ENCODE measurements at places on chromosomes 5 and 9.

DNA sequence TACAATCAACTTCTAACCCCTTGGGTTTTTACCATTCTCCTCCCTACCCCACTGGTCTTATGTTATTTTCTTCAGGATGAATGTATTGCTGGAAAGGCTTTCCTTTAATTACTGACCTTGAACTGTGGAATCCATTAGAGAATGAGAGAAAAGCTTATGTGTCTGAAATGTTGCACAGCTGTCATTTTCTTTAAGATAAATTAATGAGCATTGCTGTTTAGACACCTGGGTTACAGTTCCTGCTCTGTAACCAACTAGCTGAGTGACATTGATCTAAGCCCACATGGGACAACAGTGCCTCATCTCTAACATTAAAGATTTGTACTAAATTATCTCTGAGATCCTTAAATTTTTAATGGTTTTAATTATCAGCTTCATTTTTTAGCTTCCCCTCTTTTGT, 507.0 kb downstream of the TAF11L14 start:
- no peak for DNase-seq

DNA sequence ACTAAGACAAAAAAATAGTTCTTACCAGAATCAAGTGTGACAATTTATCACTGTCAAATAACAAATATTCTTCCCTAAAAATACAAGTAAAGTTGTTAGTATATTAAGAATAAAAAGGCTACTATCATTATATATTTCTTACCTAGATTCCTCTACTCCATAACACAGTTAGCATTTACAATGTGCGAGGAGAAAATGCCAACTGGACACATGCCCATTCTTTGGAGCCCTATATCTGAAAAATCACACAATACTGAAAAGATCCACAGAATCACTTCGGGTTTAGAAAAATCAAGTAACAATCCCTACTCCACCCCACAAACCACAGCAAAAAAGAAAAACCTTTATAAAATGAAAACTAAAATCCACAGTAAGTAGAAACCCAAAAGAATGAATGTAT, 70.9 kb downstream of the PKD2L2 start:
- DNase-seq, result no peak

DNA sequence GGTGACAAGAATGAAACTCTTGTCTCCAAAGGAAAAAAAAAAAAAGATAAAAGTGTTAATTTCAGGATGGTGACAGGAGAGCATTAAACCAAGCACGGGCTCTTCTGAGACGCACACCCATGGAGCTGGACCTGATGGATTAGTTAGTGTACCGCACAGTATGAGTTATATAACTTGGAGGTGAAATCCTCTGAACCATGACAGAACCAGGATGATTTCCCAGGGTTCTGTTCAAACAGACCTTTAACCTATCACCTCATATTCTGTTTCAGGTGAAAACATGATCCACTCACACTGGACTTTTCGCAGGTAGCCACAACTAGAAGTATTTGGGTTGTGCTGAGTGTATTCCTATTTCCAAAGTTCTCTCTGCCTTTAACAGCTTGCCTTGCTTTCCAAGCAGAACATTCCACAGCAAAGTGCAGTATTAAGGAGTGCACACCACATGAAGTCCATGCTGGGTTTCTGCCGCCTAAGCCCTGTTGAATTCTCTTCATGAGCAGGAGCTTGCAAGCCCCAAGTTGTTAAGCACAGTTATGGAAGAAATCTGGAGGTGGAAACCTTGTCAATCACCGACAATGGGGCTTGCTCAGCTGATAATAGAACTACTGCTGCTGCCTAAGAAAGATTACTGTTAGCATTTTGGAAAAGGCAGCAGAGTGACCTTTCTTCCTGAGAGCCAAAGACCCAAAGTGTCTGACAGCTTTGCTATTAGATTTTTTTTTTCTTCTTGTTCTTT, 461.7 kb downstream of the TLE1 start:
- DNase-seq, result no peak

- no peak for DNase-seq
Measured at GRCh38 chr5:154193283-154193682, 2.8 kb downstream of the GALNT10 start.

DNA sequence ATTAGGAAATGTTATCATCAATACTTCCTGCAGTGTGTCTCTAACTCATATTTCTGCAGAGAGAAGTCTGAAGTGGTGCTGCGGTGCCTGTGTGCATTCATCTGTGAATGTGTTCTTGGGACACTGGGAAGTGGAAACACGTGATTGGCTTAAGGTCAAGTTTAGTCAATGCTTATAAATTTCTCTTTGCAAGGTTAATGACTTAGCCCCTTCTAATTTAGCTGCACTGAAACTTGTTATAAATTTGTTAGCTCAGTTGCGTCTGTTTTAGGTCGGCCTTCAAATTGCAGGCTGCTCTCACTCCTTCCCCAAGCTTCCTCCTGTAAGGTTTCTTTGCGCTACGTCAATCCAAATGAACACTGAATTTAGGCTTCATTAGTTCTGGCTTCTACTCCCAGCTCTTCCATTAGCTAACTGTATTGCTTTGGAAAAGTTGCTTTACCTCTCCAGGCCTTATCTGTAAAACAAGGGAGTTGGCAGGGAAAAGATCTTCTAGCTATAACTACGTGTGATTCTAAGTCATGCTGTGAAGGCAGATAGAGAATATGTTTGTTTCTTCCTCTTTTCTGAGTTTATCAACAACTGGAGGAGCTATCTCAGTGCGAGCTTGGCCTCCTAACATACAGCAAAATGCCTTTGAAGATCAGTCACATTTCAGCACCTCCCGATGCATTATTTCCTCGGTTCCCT, 341.8 kb downstream of the NFIB start:
- no peak for DNase-seq

- DNase-seq, result peak; percentile 15
Measured at GRCh38 chr9:22147813-22148527, 138.9 kb upstream of the CDKN2B start.

DNA sequence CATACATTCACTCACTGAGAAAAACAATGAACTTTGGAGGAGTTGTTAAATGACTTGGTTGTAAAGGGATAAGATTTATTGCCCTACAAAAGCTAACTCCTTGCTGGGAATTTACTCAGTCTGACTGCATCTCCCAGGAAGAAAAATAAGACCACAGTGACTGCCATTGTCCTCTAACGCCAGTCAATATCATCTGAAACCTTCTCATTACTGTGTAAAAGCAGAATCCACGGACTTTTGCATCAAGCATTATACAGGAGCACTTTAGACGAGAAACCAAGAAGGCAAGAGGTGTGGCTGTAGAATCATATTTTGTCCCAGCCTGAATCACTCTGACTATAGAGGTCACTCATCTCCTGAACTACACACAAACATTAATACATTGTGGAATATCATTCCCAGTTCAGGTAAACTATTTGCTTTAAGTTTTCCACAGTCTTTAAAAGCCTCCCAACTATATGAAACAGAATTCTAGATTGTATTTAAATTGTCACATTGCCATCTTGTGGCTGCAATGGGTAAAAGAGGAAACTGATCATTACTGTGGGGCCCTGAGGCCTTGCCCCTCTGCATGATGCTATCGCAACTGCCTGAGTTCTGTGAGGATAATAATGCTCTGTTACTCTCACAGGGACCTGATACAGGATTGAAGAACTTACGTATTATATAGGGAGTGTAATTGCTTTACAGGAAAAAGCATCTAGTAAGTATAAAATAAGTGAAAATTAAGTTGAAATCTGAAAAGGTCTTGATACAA, 142.9 kb downstream of the SLCO4C1 start:
- DNase-seq, result no peak

DNA sequence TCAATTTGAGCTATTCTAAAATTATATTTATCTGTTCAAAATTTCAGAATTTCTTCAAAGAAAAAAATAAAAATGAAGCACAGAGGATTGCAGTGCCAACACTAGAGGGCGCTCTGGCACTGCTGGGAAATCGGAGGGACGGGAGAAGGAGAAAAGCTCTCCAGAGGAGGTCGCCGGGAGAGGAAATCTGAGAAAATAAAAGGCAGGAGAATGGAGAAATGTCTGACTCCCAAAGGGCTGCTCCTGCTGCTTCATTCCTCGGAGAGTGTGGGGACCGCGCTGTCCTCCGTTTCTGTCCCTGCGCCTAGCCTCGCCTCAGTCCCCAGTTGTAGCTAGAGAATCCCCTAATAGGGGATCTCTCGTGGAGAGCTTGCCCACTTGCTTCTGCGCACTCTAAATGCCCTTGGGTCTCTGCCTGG, 40.0 kb upstream of the ARSB start:
- DNase-seq, result peak; percentile 68

GRCh38 chr5:55836191-55836590, 15.0 kb upstream of the IL31RA start:
- DNase-seq, result no peak

DNA sequence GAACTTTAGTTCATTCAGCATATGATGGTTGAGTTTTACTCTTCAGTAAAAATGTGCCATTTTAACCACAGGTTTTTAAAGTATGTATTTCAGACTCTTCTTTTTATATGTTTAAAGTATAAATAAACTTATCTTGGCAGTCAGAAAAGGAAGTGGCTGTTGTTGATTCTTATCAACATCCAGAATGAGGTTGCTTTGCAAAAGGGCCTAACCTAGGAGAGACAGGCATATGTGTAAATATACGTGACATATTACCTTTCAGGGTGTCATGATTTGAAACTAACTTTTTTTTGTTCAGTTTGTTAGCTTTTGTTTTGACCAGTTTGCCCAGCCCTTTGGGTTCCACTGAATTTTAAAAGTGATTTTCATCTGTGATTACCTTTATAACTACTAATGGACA, 7.4 kb downstream of the SMARCA2 start:
- no peak for DNase-seq

GRCh38 chr5:2917524-2917923, 166.0 kb upstream of the IRX2 start:
- no peak for DNase-seq
